ENCODE measurements at places on chromosomes 7 and 10. TPM values are rescaled to one million over a fixed set of nuclear protein-coding genes. Genes with fewer than 3 reads are reported as not detected.

COL17A1 gene
- 45.0 TPM for total RNA-seq

FAM13C gene
- not detected for total RNA-seq

CBX3 gene
- 154 TPM for total RNA-seq

CYP3A4 gene
- total RNA-seq = not detected

UNCX gene
- total RNA-seq = not detected

DPP6 gene
- not detected for total RNA-seq

EPHB6 gene
- 45.9 TPM for total RNA-seq

ADAMTS14 gene
- total RNA-seq = 0.03 TPM

IL6 gene
- not detected for total RNA-seq

OR2A12 gene
- not detected for total RNA-seq

LEP gene
- total RNA-seq = not detected

GIMAP1 gene
- not detected for total RNA-seq

TMEM60 gene
- 13.4 TPM for total RNA-seq

GIMAP6 gene
- not detected for total RNA-seq

SRGN gene
- total RNA-seq = not detected

LBX1 gene
- total RNA-seq = not detected

LIPM gene
- total RNA-seq = not detected

SPAM1 gene
- total RNA-seq = not detected

ASB10 gene
- not detected for total RNA-seq

CAMK2G gene
- 44.2 TPM for total RNA-seq

C7orf57 gene
- not detected for total RNA-seq

EN2 gene
- total RNA-seq = not detected

JAZF1 gene
- total RNA-seq = not detected

GRM3 gene
- total RNA-seq = not detected

OR9A2 gene
- 0.29 TPM for total RNA-seq

Measured in HT-29 (cell line).